ENCODE measurements at places on chromosomes 3 and 15.

DNA sequence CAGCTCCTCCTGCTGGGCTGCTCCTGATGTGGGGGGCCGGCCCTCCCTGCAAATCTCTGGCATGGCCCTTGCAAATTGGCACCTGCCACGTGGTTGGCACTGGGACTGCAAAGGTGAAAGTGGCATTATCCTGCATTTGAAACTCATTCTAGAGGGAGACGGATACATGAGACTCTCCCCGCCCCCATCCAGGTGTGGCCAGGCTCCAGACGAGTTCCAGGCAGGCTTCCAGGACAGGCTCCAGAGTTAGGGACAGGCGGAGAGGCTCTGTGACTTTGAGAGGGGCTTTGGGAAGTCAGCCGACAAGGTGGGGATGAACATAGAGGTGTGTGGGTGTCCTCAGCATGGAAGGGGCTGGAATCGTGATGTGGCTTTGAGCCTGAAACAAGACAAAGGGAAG is 178.5 kb downstream of the APBA2 start:
- DNase-seq: no peak

GRCh38 chr15:82135638-82136037 is 89.8 kb upstream of the MEX3B start:
- no peak for DNase-seq

DNA sequence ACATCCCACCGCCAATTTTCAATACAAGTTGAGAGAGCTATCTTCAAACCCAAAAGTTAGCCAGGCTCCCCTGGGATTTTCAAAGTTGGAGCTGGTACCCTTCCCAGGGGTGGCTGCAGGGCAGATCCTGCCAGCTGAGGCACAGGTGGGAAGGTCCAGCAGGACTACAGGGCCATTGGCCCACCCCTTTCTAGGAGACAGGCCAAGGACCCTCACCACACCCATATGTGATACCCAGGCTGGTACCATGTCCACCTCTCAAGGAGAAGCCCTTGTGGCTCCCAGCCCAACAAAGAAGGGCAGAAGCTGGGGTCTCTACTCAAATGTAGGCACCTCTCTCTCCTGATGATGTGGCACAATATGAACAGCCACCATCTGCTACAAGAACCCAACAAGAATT is 8.0 kb downstream of the POC1A start:
- no peak for DNase-seq

DNA sequence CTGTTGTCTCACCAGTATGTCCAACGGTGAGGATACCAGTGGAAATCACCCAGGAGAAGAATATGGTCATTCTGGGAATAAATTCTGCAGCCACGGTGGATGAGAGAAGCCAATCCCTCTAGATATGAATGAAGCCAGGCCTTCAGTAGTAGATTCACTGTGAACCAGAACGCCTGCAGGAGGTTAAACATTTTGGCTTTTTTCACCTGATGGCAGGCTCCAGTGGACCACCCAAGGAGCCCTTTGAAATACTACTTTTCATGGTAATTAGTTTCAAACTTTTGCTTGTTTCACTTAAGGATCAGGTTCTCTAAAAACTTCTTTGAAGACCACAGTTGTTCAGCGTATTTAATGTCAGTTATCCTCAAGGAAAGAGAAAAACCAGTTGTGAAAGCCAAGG is 353.4 kb downstream of the RORA start:
- DNase-seq: no peak

- DNase-seq: no peak
Measured at GRCh38 chr3:4831580-4831950, 147.7 kb upstream of the BHLHE40 start.

DNA sequence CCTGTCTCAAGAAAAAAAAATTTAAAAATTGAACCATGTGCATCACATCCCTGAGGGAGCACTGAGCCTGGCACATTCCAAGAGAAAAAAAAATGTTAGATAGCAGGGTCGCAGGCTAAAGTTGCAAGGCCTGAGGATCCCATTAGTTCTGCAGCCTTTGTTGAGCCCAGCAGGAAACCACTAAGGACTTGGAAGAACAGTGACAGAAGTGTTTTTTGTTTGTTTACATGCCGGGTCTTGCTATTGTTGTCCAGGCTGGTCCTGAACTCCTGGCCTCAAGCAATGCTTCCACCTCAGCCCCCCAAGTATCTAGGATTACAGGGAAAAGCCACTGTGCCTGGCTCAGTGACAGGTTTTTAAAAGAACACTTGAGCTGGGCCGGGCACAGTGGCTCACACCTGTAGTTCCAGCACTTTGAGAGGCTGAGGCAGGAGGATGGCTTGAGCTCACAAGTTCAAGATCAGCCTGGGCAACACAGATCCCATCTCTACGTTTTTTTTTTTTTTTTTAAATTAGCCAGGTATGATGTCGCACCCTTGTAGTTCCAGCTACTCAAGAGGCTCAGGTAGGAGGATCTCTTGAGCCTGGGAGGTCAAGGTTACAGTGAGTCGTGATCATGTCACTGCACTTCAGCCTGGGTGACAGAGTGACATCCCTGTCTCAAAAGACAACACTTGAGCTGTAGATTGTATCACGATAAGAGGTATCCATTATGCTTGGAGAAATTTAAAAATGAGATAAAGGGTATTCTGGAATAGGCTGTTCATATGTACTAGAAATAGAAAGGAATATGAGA is 15.2 kb downstream of the CHAC1 start:
- DNase-seq: no peak

DNA sequence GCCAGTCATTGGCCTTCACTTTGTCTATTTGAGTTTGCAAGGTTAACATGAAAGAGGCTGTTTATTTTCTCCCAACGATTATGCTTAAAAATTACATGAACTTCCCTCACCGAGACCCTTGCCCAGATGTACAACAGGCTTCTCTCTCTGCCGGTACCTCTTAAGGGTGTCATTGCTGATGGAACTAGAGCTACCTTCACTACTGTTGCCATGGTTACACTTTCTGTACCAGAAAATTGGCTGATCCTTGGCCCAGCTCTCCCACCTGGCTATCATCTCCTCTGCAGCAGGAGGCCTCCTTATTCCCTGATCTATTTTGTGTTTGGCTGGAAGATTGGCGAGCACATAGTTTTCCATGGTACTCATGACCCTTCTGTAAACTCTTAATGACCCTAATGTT is 24.0 kb upstream of the LIPC start:
- no peak for DNase-seq

- peak; percentile 82 for DNase-seq
Measured at GRCh38 chr3:43691120-43691995, 620 bp downstream of the ABHD5 start.

All from transverse colon (tissue), 4 donors.